ENCODE measurements at places on chromosomes 1 and 21. TPM values are rescaled to one million over a fixed set of nuclear protein-coding genes. Genes with fewer than 3 reads are reported as not detected.

GRCh38 chr21:44483288-44484237 lies 28.3 kb downstream of the LRRC3 start:
- no peak for DNase-seq

DNA sequence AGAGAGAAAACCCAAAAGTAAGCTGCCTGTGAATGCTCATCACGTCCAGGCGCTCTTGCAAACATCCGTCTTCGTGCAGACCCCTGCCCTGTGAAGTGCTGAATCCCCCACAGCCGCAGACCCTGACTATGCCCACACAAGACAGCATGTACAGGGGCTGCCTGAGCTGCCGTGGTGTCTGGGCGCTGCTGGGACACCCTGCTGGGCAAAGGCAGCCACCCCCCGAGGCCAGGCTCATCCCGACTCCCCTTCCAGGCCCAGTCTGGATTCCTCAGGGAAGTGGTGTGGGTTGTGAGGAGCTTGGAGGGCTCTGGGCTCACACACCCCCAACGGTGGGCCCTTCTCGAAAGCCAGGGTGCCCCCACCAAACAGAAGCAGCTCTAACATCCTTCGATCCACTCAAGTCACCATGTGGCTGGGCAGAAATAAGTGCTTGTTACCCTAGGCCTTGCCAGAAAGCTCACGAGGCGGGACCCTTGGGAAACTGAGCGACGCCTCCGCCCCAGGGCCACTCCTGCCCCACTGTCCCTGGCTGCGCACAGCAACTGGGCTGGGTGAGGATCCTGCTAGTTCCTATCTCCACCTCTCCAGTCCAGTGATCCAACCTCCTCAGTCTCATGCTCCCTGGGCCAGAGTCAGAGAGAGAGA lies 4.8 kb upstream of the WNT9A start:
- DNase-seq, result no peak

DNA sequence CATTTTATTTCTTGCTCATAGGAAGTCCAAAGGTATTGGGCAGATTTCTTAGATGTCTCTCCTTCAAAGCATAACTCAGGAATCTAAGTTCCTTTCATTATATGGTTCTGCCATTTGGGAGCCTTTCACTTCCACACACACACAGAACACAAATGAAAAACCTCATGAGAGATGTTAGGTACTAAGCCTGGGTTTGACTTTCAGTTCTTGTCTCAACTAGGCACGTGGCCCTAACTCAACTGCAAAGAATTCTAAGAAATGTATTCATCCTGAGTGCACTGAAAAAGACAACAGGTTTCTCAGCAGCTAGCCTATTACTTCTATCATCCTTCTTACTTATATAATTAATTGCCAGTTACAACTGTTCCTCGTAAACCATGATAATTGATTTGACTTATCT lies 190.0 kb upstream of the SAMSN1 start:
- DNase-seq, result no peak

GRCh38 chr1:17849216-17849615 lies 94.1 kb downstream of the ACTL8 start:
- DNase-seq, result no peak

- DNase-seq, result no peak
Measured at GRCh38 chr1:17624611-17625233, 85.2 kb downstream of the ARHGEF10L start.

DNA sequence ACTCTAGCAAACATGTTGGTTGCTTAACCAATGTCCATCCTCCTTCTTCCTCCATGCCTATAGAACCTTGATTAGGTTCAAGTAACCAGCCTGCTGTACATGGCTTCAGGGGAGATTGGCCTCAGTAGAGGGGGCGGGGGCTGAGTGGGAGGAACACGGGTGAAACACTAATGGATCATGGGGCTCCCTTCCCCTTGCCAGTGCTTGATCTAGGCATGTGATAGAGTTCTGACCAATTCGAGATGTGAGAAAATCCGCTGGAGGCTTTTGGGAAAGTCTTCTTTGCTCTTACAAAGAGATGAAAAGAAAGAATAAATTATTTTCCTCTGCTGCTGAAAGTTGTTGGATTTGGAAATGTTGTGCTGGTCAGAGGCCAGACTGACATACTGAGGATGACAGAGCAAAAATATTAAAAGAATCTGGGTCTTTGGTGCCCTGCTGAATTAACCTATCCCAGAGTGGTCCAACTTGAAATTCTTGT lies 5.2 kb upstream of the OTUD7B start:
- no peak for DNase-seq

GRCh38 chr1:54096877-54097240 lies 43.5 kb downstream of the TCEANC2 start:
- no peak for DNase-seq

- DNase-seq, result no peak
Measured at GRCh38 chr1:229012823-229013222, 258.1 kb upstream of the RAB4A start.

DNA sequence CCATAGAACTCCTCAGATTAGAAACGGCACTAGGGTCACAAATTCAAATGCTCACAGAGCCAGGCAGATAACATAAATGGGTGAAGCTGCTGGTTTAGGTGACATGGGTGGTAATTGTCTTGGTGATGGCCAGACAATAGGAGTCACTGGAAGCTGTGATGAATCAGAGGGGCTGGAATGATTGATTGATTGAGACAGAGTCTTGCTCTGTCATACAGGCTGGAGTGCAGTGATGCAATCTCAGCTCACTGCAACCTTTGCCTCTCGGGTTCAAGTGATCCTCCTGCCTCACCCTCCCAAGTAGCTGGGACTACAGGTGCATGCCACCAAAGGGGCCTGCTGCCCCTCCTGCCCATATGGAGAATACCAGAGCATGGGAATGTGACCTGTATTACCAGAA lies 63.0 kb downstream of the HIVEP3 start:
- no peak for DNase-seq

DNA sequence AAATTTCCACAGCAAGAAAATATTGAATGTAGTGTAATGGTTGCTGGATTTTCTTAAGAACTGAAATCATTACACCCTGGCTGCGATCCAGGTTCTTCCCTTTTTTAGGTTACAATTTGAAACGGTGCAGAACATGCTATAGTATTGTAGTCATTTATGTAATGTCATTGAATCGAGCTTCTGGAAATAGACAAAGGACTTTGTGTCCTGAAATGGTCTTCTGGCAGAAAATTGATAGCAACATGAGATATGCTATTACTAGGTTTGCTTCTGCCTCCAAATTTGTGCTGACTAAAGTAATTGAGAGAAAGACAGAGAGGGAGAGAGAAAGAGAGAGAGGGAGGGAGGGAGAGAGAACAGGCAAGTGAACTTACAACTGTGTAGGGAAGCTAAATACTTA lies 146.2 kb upstream of the NFIA start:
- DNase-seq, result peak; percentile 52

TNN gene
- polyA plus RNA-seq, result 0.22 TPM

MFAP2 gene
- polyA plus RNA-seq, result 22.0 TPM

GSTM5 gene
- 10.6 TPM for polyA plus RNA-seq

RUNX1 gene
- polyA plus RNA-seq, result 11.1 TPM

LRRN2 gene
- polyA plus RNA-seq, result 16.7 TPM

FOXD3 gene
- 0.69 TPM for polyA plus RNA-seq

OR10J1 gene
- 8.3 TPM for polyA plus RNA-seq

GRIK1 gene
- 0.20 TPM for polyA plus RNA-seq

C1orf185 gene
- polyA plus RNA-seq, result 32.8 TPM

All from testis (tissue), 5 donors.